ENCODE measurements at places on chromosomes 16 and 17.

DNA sequence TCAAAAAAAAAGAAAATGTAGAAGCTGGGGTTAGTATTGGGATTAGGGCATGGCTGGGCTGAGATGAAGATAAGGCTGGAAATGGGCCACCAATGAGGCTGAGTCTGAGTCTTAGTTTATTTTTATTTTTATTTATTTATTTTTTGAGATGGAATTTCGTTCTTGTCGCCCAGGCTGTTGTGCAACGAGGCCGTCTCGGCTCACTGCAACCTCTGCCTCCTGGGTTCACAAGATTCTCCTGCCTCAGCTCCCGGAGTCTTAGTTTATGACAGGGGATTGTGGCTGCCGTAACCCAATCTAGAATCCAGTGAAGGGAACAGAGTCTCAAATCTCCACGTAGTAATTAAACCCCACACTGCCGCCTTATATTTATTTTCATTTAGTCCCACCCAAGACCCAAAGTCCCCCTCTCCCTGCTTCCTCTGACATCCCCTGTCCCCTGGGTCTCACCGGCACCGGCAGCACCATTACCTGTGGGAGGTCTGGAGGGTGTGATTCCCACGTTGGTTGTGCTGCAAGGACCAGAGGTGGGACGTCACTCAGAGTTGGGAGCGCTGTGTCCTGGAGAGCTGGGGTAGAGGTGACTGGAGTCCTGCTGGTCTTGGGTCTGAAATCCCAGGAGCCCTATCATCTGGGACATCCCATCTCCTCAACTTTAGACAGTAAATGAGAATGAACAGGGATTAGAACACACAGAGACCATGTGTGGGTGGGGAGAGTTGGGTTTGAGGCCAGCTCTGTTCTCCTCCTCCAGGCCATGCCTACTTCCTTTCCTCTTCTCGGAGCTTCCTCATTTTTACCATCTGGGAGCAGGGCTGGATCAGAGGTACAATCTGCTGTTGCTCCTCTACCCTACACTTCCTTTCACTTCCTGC is at the start of gene CLEC10A:
CLEC10A (minus strand) TSS at position 671 of the 875 bp plus-strand sequence. CDS start 1,439 bp downstream, outside the sequence.
- DNase-seq = no peak

- DNase-seq = no peak
Observed at GRCh38 chr17:63775420-63775819, 1.4 kb downstream of the DDX42 start.

GRCh38 chr17:34008125-34008524 is 247.0 kb upstream of the CCL2 start:
- DNase-seq = no peak

DNA sequence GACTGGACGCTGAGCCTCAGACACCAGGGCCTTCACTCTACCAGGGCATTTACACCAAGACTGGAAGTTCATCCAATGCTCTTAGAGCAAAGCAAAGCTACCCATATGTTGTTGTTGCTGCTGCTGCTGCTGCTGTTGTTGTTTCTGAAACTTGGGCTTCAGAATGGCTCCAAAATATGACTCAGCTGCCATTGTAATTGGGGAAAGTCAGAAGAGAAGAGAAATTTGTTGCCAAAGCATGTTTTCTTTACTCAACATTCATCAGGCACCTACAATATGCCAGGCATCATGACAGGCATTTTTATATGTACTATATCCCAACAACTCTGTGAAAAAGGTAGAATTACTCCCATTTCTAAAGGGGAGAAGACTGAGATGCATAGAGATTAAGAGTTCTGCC is 11.9 kb downstream of the KRT32 start:
- no peak for DNase-seq
